Dorsolateral prefrontal cortex (tissue), 122 donors: ENCODE measurements at places on chromosomes 6 and 20. TPM values are rescaled to one million over a fixed set of nuclear protein-coding genes. Genes with fewer than 3 reads are reported as not detected.

C20orf144 gene
- total RNA-seq, result not detected

MCCD1 gene
- not detected for total RNA-seq

ID4 gene
- 45.9 TPM for total RNA-seq

KHDC1L gene
- total RNA-seq, result not detected

VAPB gene
- 97.0 TPM for total RNA-seq

KIAA1586 gene
- 26.2 TPM for total RNA-seq

CYP21A2 gene
- total RNA-seq, result 1.9 TPM
